ENCODE measurements at places on chromosomes 12 and 14. TPM values are rescaled to one million over a fixed set of nuclear protein-coding genes. Genes with fewer than 3 reads are reported as not detected.

The ANKS1B gene
- 0.48 TPM for total RNA-seq

The GPX2 gene
- 2.2 TPM for total RNA-seq

The STXBP6 gene
- total RNA-seq: not detected

The POP5 gene
- total RNA-seq: 44.8 TPM

The APOF gene
- not detected for total RNA-seq

The KLRB1 gene
- not detected for total RNA-seq

The PRIMA1 gene
- total RNA-seq: not detected

The WASHC3 gene
- total RNA-seq: 46.3 TPM

The XRCC3 gene
- 16.0 TPM for total RNA-seq

The LMBR1L gene
- 36.4 TPM for total RNA-seq

The FOXG1 gene
- total RNA-seq: not detected

The TAS2R13 gene
- total RNA-seq: 0.48 TPM

The PGAM5 gene
- 96.1 TPM for total RNA-seq

The CDCA3 gene
- 2.4 TPM for total RNA-seq

The PTPN11 gene
- total RNA-seq: 100 TPM

All from tracheal epithelial cell (primary cell).